ENCODE measurements at places on chromosomes 7 and 10.
A peak's percentile ranks its signal among the peaks of the same experiment; 100 is the strongest.

DNA sequence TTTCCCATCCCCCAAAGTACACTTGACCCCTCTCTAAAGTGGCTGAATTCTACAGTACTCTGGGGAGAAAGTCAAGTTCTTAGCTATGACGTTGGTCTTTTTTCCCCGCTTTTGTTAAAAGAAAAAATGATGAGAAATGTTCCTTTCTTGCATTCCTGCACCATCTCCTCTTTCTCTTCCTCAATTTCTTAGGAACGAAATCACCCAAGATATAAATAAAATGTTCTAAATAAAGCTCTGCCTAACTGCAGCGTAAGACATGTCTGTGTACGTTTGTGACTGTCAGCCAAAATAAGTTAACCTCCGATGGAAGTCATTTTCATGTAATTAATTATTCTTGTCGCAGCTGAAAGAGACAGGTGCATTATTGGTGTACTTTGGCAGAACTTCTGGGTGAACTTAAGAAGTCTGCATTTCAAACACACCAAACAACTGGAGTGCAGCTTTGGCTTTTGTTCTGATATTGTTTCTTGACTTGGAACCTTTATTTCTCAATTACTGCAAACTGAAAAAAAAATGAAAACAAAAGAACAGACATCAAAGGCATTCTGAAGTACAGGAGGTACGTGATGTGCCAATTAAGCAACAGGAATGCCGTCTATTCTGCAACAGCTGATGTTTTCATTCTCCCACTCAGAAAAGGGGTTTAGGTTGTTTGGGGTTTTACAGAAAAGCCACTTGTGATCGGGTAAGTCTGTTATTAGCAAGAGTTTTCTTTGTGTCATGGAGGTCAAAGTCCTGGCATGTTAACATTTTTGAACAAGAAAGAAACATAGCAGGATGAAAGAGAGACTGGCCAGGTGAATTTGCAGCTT, 82.4 kb upstream of the SDK1 start:
- no peak for DNase-seq

DNA sequence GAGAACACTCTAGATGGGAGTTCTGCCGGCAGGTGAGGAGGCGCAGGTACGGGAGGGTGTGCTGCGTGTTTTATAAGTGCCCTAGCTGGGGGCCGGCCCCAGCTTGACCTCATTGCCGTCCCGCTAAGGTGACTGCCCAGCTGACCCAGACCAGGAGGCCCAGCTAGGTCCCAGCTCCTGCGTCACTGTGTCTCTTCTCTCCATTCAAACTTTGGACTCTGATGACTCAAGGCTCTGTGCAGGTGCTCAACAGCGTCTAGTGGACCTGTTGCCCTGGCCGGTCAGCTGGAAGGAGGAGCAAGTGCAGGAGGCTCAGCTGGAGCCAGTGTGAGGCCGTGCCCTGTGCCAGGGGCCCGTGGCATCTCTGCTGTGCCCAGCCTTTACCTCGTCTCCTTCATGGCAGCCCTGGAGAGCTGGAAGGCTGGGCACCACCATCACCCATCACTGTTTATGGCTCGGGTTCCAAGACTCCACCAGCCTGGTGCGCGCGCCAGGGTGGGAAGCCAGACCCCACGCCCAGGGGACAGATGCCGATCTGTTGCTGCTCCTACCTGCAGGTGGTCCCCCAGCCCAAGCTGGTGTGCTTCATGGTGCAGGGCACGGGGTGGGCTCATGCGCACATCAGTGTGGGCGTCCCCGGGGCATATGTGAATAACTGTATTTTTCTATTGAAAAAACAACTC, 14.6 kb downstream of the LHPP start:
- DNase-seq: peak; percentile 80

DNA sequence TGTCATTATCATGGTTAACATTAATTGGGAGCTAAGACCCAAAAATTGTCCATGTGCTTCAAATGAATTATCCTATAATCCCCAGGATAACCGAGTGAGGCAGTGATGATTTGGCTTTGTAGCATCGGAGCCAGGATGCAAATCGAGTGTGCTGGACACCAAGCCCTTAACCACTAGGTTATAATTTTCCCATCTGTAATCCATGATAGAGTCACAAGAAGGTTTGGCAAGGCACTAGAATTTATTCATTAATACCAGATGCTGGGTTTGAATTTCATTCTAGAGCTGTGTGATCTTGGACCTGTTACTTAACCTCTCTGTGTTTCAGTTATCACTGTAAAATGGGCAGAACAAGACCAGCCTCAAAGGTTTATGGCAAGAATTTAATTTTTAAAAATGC, 21.0 kb upstream of the ITGB1 start:
- DNase-seq: no peak

DNA sequence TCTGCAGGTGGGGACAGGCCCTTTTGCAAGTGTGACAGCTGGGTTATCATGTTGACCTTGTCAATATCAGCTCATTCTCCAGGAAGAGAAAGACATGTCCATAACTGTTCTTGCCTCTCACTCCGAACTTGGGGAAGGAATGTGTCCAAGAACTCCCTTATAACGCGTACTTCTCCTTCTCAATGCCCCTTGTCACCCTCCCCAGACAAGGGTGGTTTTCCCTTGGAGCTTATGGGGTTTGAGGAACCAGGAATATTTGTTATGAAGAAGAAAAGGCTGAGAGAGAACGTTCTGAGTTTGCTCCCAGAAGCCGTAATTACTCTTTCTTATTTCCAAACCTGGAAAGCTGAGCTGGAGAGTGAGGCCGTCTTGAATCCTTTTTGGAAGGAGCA, 77.4 kb downstream of the MKI67 start:
- no peak for DNase-seq

GRCh38 chr7:158486919-158487318, 100.7 kb downstream of the PTPRN2 start:
- DNase-seq: no peak

DNA sequence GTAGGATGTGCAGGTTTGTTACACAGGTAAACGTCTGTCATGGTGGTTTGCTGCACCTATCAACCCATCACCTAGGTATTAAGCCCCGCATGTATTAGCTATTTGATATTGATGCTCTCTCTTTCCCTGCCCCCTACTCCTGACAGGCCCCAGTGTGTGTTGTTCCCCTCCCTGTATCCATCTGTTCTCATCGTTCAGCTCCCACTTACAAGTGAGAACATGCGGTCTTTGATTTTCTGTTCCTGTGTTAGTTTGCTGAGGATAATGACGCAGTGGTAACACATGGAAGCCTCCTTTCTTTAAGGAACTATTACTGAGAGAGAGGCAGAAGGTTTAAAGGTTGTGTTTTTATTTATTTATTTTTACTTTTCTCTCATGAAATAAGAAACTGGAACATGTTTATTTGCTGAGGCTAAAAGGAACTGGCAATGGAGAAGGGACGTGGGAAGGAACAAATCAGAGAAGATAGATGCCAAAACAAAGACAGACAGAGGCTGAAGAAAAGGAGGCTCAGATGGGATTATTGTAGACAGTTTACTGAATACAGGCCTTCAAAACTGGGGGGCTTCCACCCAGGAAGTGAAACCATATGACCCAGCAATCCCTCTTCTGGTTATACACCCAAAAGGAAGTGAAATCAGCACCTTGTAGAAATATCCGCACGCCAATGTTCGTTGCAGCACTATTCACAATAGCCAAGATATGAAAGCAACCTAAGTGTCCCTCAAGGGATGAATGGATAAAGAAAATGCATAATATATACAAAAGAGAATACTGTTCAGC, 556.3 kb downstream of the GRM8 start:
- no peak for DNase-seq

GRCh38 chr10:132447446-132448247, 50.6 kb downstream of the PWWP2B start:
- no peak for DNase-seq

DNA sequence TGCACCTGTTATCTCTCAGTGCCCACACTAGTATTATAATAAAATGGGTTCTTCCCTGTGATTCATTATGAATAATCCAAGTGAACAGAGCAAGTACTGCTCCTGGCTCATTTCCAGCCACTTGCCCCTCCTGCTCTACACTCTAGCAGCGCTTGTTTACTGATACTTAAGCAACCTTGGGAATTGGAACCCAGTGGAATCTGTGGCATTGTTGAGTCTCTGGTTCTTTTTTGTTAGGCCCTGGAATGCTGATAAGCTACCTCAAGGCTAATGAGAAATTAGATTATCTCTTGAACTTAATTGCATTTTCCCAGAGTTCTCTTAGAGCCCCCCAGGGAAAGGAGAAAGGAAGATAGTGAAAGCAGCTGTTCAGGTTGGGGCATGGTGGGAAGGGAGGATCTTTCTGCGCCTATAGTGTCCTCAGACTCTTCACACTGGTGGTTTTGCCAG, 34.0 kb downstream of the PRKAR2B start:
- no peak for DNase-seq

DNA sequence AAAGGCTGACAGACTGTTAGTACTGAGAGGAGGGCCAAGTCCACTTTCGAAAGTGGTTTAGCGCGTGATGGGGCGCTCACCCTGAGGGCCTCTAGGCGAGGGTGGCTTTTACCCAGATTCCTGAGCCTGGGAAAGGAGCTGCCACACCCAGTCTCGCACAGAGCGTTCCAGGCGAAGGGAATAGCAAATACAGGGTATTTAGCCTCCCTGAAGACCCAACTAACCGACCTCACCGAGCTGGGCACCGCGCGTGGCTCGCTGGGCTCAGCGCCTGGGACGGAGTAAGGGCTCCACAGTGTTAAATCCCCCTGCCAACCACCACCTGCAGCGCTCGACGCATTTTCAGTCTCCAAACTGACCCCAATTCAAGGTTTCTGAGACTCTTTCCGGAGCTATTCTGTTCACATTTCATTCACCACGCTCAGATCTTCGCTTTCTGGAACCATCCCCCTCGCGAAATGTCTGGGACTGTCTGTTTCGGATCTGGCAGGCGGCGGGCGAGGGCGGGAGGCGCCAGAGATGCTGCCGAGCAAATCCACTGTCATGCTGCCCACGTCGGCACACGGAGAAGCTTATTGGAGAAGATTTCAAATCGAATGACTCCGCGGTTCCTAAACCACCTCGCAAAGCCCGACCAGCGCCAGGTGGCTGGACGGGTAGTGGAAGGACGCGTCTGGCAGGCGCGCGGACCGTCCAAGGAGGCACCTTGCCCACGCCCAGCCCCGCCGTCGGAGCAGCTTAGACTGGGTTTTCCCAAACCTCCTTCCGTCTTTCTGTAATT, 1.4 kb upstream of the OSBPL3 start:
- peak; percentile 48 for DNase-seq

DNA sequence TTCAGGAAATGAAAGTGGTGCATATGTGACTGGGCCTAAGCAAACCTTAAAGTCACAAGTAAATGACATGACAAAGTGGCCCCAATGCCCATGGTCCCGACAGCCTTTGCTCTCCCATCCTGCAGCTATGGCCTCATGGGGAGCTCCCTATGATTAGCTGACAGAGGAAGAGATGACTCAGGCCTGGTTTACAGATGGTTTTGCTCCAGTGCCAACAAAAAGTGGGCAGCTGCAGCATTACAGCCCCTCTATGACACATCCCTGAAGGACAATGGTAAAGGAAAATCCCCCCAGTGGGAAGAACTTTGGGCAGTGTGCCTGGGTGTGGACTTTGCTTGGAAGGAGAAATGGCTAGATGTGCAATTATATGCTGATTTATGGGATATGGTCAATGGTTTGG, 105.1 kb upstream of the ADCY1 start:
- DNase-seq: no peak

GRCh38 chr7:82678259-82678658, 234.7 kb upstream of the CACNA2D1 start:
- DNase-seq: no peak

GRCh38 chr7:15446722-15447121, 115.1 kb downstream of the AGMO start:
- DNase-seq: no peak

DNA sequence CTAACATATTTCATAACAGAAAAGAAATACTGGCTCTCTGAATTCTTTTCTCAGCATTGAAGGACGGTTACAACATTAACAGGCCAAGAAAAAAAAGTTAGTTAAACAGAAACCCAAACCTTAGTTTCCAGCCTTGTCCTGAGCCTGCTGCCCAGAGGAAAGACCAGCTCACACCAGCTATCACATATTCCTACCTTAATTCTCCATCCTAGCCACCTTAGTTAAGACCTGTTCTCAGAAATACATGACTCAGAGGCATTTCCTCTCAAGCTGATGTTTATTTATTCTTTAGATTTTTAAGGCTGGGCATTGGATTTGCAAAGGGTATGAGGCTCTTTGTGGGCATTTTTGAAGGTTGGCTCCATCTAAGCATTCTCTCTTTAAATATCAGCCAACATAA, 34.3 kb upstream of the ADAM12 start:
- no peak for DNase-seq

GRCh38 chr10:6009150-6009549, 31.8 kb upstream of the IL15RA start:
- no peak for DNase-seq

GRCh38 chr10:21675157-21675796, 141.2 kb downstream of the MLLT10 start:
- no peak for DNase-seq

- no peak for DNase-seq
Observed at GRCh38 chr10:119423510-119424257, 118.8 kb downstream of the RGS10 start.

DNA sequence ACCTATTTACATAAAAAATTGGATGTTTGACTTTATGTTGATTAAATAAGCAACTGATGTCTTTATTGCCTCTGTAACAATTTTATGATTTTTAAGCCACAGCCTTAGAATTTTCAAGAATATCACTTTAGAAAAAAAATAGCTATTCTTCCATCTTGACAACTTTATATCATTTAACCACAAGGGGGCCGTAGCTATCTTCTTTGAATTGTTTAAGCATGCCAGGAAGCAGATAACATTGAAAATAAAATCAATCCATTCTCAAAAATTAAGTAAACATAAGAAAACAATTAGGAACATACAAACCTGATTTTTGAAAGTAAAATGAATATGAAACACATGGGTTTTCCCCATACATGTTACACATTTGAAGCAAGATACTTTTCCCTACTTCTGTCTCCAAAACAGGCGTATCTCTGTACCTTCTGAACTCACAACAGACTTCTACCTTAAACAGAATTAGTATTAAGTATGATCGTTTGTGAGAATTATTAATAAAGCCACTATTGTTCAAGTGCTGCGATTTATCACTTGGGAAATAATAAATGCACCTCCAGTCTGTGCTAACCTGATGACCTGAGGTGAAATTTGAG, 209.0 kb downstream of the CACNA2D1 start:
- DNase-seq: no peak

DNA sequence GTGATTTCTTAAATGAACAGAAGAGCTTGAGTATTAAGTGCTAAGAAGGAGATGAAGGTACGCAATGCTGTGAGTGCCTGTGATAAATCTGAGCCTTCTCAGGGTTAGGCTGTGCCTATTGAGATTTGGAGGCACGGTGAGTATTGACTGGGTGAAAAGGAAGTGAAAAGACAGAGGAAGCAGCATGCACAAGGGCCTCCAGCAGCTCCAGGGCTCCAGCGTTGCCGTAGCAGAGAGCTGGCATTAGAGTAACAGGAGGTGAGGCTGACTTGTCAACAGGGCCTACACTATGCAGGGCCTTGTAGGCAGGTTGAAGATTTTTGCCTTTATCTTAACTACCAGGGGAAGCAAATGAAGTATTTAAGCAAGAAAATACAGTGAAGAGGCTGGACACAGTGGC, 54.1 kb upstream of the PDCD4 start:
- DNase-seq: no peak

- peak; percentile 67 for DNase-seq
Observed at GRCh38 chr10:123573236-123574108, 92.7 kb upstream of the GPR26 start.
